ENCODE measurements at places on chromosomes 4 and X. TPM values are rescaled to one million over a fixed set of nuclear protein-coding genes. Genes with fewer than 3 reads are reported as not detected.
A peak's percentile ranks its signal among the peaks of the same experiment; 100 is the strongest.

DNA sequence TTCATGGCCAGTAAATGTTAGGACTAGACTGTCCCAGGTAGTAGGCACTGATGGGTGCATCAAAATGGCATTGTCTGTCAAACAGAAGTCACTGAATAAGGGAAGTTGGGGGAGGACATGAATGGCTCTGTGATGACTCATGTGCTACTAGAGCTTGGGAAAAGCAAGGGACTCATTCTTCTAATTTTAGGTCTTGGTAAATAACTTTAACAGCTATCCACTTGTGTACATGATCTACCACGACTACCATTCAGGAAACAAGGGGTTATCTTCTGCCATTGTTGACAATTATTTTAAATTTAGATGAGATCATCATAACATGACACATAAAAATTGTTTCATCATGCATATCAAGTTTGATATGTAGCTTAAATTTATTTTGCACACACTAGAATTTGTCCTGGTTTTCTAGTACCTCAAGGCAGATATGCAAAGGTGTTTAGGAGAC is 6.3 kb downstream of the AREG start:
- DNase-seq, result no peak

DNA sequence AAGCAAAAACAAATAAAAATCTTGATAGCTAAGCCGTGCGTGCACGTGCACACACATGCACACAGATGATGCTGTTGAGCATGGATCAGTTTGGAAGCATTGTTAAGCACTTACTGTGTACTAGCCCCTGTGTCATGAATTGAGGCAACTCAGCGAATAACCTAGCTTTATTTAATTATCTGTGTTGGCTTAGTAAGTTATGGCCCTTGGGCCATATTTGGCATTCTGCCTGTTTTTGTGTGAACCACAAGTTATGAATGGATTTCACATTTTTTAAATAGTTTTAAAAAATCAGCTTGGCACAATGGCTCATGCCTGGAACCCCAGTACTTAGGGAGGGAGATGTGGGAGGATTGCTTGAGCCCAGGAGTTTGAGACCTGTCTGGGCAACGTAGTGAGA is 113.6 kb upstream of the CBLL2 start:
- no peak for DNase-seq

- DNase-seq, result no peak
These were observed 208.5 kb downstream of the MAD2L1 start for GRCh38 chr4:119858176-119858575.

GRCh38 chr4:71411981-71412380 is 73.2 kb downstream of the SLC4A4 start:
- DNase-seq, result no peak

The SMR3B gene
- total RNA-seq, result not detected

GRCh38 chrX:18151157-18151556 is 69.5 kb downstream of the BEND2 start:
- DNase-seq, result no peak

The FAM149A gene
- total RNA-seq, result 0.36 TPM

GRCh38 chr4:42709392-42710065 is 52.6 kb upstream of the ATP8A1 start:
- DNase-seq, result no peak

GRCh38 chr4:88216395-88216794 is 58.0 kb upstream of the ABCG2 start:
- no peak for DNase-seq

DNA sequence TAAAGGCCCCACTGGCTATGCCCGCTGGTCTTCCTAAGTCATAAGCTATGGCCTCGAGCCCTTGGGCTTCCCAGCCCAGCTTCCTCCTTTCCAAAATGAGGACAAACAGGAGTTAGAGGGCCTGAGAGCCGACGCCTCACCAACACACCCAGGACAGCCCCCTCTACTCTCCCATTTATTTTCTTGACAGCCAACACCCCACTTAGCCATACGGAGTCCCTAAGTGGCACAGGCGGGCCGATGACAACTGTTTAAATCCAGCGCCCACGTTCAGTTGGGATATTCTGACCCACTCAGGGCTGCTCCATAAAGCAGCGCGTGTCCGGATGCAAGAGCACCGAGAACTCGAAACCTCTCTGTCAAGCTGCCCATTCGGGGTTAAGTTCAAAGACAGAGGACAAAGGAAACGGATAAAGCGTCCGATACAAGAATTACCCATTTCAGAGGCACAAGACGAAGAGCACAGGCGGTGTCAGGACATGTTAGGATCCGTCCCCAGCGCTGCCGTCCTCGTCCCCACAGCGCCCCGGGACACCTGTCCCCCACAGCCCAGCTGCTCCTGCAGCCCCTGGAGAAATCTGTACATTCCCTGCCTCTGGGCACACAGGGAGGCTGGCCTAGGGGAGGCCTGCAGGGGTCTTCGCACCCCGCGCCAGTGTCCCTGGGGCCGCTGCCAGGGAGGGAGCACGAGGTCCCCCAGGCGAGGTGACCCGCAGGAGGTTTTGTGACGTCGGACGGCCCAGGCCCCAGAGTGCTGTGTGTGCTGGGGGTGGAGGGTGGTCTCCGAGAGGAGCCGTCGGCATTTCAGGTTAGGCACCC is 1.2 kb downstream of the PRKX start:
- DNase-seq, result peak; percentile 16

The SSX3 gene
- not detected for total RNA-seq

The GIMD1 gene
- not detected for total RNA-seq

GRCh38 chrX:100647739-100648138 is 3.7 kb downstream of the SRPX2 start:
- DNase-seq, result no peak

DNA sequence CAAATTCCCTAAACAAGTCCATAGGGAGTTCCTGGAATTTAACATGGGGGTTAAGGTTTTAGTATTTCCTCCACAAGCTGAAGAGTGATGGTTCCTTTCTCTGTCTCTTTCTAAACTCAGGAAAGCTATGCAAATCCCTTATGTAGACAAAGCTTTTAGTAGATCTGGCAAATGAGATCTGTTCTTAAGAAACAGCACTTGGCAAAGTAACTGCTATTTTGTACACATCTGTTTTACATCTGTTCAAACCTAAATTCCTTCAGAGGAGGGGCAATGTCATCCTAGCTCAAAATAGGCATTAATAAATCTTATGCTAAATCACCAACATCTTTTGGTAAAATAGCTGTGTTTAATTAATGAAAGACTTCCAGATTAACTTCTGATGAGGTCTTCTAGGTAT is 137.8 kb upstream of the TBC1D9 start:
- no peak for DNase-seq

Measured in activated naive CD4-positive, alpha-beta T cell treated with anti-CD3 and anti-CD28 coated beads for 36 hours (primary cell).